NT2/D1 (cell line): ENCODE measurements at places on chromosomes 4 and X.

- no peak for DNase-seq
Observed at GRCh38 chrX:8847360-8847759, 46.2 kb upstream of the FAM9A start.

GRCh38 chr4:147396105-147396504, 84.8 kb upstream of the EDNRA start:
- no peak for DNase-seq

GRCh38 chr4:66555301-66555700, 885.0 kb upstream of the EPHA5 start:
- no peak for DNase-seq

DNA sequence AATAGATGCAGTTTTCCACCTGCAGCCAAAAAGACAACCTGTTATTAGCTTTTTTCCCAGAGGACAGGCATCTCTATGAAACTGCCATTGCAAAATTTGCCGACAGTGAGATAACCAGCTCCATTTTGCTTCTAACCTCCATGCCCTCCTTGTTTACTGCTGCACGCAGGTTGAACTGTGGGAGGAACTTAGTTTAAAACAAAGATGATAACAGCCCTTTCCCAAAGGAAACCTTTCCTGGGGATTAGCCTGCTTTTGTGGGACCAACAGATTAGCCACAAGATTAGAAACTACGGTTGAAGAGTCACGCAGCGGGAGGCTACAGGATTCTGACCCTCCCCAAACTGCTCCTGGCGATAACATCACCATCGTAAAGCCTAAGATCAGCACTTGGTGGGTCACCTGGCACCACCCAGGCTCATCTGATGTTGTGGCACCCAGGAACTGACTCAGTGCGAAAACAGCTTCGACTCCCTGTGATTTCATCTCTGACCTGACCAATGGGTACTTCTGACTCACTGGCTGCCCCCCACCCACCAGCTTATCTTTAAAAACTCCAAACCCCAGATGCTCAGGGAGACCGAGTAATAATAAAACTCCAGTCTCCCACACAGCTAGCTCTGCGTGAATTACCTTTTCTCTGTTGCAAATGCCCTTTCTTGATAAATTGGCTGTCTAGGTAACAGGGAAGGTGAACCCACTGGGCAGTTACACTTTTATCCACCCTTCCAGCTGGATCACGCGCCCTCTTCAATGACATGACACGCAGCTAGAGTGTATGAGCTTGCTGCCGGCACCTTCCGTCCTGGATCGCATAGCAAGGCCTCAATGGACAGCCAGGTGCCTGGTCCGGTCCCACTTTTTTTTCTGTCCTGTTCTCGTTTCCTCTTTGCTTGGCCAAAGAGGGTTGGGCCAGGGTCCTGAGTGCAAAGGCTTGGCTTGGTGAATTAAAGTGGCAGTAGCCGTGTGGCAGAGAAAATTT, 27.2 kb downstream of the NOP14 start:
- no peak for DNase-seq

DNA sequence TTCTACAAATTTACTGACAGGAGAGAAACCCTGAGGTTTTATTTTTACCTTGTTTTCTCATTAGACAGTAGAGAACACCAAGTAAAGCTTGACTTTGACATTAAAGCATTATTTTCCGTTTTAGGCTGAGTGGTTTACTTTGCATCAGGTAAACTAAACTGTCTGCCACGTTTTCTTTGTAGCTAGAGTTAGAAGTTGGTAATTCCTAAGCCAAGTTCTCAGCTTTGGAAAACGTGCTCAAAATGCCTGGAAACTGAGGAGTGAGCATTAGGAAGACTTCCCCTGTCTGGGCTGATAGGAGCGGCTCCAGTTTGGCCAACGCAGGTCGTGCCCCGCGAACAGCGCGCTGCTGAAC, 819 bp downstream of the PDLIM3 start:
- peak; percentile 3 for DNase-seq

- DNase-seq, result no peak
Observed at GRCh38 chr4:37873386-37873785, 17.5 kb upstream of the TBC1D1 start.

GRCh38 chr4:39620551-39621313, 17.9 kb downstream of the SMIM14 start:
- no peak for DNase-seq

- no peak for DNase-seq
Observed at GRCh38 chr4:80812145-80812544, 218.4 kb upstream of the BMP3 start.

- DNase-seq, result no peak
Observed at GRCh38 chrX:85907316-85907715, 140.0 kb downstream of the CHM start.
